ENCODE measurements at places on chromosomes 6 and 20. TPM values are rescaled to one million over a fixed set of nuclear protein-coding genes. Genes with fewer than 3 reads are reported as not detected.
A peak's percentile ranks its signal among the peaks of the same experiment; 100 is the strongest.

DNA sequence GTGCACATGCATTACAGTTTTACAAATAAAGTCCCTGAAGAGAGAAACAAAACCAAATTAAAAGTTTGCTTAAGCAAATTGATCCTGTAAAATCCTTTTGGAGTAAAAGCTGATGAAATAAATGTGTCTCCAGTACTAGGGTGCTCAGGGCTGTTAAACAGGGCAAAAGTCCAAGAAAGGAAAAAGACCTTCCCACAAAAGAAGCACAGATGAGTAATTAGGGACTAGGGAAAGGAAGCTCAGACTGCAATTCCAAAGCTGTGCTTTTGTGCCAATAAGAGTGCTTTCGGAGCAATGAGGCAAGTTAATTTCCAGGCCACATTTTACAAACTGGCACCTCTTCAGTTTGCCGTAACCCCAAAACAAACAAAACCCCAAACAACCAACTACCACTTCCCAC, 10.4 kb upstream of the RNF182 start:
- DNase-seq: no peak
- H3K4me3 ChIP-seq: peak overlapping the region; percentile 8
- no peak overlapping the region for H3K27ac ChIP-seq

GRCh38 chr6:64489763-64490162, 854.2 kb downstream of the PHF3 start:
- H3K4me3 ChIP-seq: no peak overlapping the region
- H3K36me3 ChIP-seq: no peaks in the 10 kb centered on the region
- H3K4me1 ChIP-seq: no peaks in the 10 kb centered on the region
- no peaks in the 10 kb centered on the region for H3K27me3 ChIP-seq
- no peak overlapping the region for H3K27ac ChIP-seq

ZFP57 gene
- total RNA-seq: 0.59 TPM

- H3K27me3 ChIP-seq: no peaks in the 10 kb centered on the region
- no peaks in the 10 kb centered on the region for H3K4me1 ChIP-seq
- H3K36me3 ChIP-seq: no peaks in the 10 kb centered on the region
- H3K27ac ChIP-seq: no peak overlapping the region
These were observed 73.4 kb downstream of the FUT9 start for GRCh38 chr6:96089173-96089572.

COX7A2 gene
- 109 TPM for total RNA-seq

VSX1 gene
- total RNA-seq: 0.16 TPM

RBM24 gene
- 1.3 TPM for total RNA-seq

TAAR2 gene
- total RNA-seq: not detected

GRCh38 chr6:101083533-101084175, 202.5 kb upstream of the ASCC3 start:
- peak overlapping the region; percentile 81 for H3K27ac ChIP-seq
- H3K4me1 ChIP-seq: peaks cover 45% of the 10 kb centered on the region
- no peaks in the 10 kb centered on the region for H3K27me3 ChIP-seq
- H3K36me3 ChIP-seq: no peaks in the 10 kb centered on the region
- peak; percentile 57 for DNase-seq
- H3K4me3 ChIP-seq: 0 out of 2 replicates have a peak overlapping the region, but pooled peaks have one; percentile 0

CST7 gene
- not detected for total RNA-seq

DNA sequence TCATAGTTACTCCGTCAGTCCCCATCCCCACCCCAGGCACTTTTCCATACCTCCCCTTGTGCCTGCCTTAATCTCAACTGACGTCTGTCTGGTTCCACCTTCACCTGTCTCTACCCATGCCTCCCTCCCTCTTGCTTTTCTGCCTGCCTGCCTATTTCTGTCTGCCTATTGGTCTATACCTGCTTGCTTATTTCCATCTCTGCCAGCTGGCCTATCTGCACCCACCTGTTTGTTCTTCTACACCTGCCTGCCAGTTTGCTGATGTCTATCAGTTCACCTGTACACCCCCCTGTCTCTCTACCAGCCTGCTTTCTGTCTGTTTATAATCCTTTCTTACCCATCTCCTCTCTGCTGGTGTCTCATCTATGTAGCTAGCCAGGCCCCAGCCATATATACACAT, 87.5 kb downstream of the RALGAPA2 start:
- no peak for DNase-seq
- no peaks in the 10 kb centered on the region for H3K27me3 ChIP-seq
- H3K27ac ChIP-seq: no peak overlapping the region
- no peak overlapping the region for H3K4me3 ChIP-seq
- no peaks in the 10 kb centered on the region for H3K4me1 ChIP-seq

GRCh38 chr6:23608931-23609435, 517.0 kb upstream of the NRSN1 start:
- DNase-seq: no peak
- H3K27me3 ChIP-seq: no peaks in the 10 kb centered on the region
- H3K27ac ChIP-seq: no peak overlapping the region
- no peaks in the 10 kb centered on the region for H3K36me3 ChIP-seq
- no peaks in the 10 kb centered on the region for H3K4me1 ChIP-seq

GHRH gene
- total RNA-seq: not detected

DNA sequence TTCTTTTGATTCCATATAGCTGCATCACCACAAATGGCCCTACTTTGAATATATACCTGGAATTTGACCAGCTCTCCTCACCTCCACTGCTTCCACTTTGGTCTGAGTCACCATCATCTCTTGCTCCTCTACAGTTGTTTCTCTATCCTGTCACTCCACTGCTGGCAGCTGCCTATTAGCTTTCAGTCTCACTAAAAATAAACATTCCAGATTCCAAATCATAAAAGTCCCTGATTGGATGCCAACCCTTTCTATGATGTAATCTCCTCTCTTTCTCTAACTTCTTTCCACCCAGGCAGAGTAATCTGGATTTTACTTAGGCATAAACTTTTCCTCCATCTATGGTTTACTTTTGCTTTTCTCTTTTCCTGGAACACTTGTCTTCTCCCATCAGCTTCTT, 49.1 kb downstream of the RFPL4B start:
- no peaks in the 10 kb centered on the region for H3K36me3 ChIP-seq
- H3K27ac ChIP-seq: no peak overlapping the region
- DNase-seq: no peak
- H3K4me3 ChIP-seq: no peak overlapping the region
- H3K4me1 ChIP-seq: no peaks in the 10 kb centered on the region
- no peaks in the 10 kb centered on the region for H3K27me3 ChIP-seq

GRCh38 chr20:944774-945410, 28.8 kb upstream of the ANGPT4 start:
- DNase-seq: peak; percentile 46
- H3K27ac ChIP-seq: no peak overlapping the region

CPNE5 gene
- total RNA-seq: 0.12 TPM

- no peak overlapping the region for H3K4me3 ChIP-seq
- no peak overlapping the region for H3K27ac ChIP-seq
- no peaks in the 10 kb centered on the region for H3K27me3 ChIP-seq
- no peaks in the 10 kb centered on the region for H3K4me1 ChIP-seq
- no peaks in the 10 kb centered on the region for H3K36me3 ChIP-seq
These were observed 294.3 kb upstream of the MAN1A1 start for GRCh38 chr6:119643876-119644275.

DNA sequence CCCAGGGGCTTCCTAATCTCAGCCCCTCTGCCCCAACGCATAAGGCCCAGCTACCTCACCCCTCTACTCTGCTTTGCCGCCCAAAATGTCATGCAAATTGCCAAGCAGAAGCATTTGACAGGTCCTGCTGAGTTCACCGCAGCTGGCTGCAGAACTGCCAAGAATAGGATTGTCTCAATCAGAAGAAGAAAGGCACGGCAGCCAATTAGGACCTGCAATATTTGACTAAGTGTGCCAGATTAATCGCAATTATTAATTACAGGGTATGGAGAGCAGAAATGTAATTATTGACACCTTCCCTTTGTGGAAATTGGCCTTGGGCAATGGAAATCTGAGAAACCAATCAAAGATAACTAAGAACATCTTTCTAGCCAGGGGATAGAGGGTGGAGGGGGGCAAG, 318.6 kb downstream of the LRFN2 start:
- 0 out of 2 replicates have a peak, but pooled peaks cover 8% of the 10 kb centered on the region for H3K4me1 ChIP-seq
- DNase-seq: no peak
- H3K4me3 ChIP-seq: no peak overlapping the region
- no peaks in the 10 kb centered on the region for H3K36me3 ChIP-seq
- H3K27ac ChIP-seq: no peak overlapping the region
- H3K27me3 ChIP-seq: no peaks in the 10 kb centered on the region

- peak within 1 kb of the TSS; percentile 95 for H3K4me3 ChIP-seq
- peaks cover 46% of the 10 kb centered on the region for H3K4me1 ChIP-seq
- no peak within 1 kb of the TSS for H3K27ac ChIP-seq
- peak; percentile 85 for DNase-seq
- no peaks in the 10 kb centered on the region for H3K36me3 ChIP-seq
These were observed at the start of gene TFAP2C for GRCh38 chr20:56628873-56629463. Gene TFAP2C (plus strand): TSS chr20:56629306. CDS start chr20:56629545, 239 bp downstream.

AURKA gene
- 96.9 TPM for total RNA-seq

- H3K27ac ChIP-seq: no peak overlapping the region
- H3K4me1 ChIP-seq: peaks cover 10% of the 10 kb centered on the region
- H3K27me3 ChIP-seq: no peaks in the 10 kb centered on the region
These were observed 630 bp downstream of the PPP2R5D start for GRCh38 chr6:42984924-42985475.

GRCh38 chr6:118903138-118903537, 9.2 kb downstream of the ASF1A start:
- no peak overlapping the region for H3K4me3 ChIP-seq
- H3K27me3 ChIP-seq: no peaks in the 10 kb centered on the region
- peaks cover 32% of the 10 kb centered on the region for H3K36me3 ChIP-seq
- DNase-seq: no peak

DNA sequence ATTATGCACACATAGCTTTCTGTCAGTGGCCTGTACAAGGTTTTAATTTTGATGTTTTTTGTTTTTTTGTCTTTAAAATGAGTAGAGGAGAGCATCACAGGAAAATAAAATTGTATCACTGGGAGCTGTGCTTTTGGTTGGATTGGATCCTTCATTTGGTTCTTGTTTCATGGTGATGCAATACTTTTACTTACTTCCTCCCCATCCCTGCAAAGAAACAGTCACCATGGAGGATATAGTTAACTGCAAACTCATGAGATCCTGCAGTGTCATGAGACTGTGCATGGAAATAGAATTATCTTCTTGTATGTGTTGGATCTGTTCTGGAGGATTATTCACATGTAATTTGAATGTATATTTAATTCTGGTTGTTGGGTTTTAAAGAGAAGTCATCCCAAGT, 122.3 kb downstream of the JARID2 start:
- no peak overlapping the region for H3K4me3 ChIP-seq
- no peaks in the 10 kb centered on the region for H3K36me3 ChIP-seq
- peaks cover 96% of the 10 kb centered on the region for H3K4me1 ChIP-seq
- DNase-seq: no peak

DNA sequence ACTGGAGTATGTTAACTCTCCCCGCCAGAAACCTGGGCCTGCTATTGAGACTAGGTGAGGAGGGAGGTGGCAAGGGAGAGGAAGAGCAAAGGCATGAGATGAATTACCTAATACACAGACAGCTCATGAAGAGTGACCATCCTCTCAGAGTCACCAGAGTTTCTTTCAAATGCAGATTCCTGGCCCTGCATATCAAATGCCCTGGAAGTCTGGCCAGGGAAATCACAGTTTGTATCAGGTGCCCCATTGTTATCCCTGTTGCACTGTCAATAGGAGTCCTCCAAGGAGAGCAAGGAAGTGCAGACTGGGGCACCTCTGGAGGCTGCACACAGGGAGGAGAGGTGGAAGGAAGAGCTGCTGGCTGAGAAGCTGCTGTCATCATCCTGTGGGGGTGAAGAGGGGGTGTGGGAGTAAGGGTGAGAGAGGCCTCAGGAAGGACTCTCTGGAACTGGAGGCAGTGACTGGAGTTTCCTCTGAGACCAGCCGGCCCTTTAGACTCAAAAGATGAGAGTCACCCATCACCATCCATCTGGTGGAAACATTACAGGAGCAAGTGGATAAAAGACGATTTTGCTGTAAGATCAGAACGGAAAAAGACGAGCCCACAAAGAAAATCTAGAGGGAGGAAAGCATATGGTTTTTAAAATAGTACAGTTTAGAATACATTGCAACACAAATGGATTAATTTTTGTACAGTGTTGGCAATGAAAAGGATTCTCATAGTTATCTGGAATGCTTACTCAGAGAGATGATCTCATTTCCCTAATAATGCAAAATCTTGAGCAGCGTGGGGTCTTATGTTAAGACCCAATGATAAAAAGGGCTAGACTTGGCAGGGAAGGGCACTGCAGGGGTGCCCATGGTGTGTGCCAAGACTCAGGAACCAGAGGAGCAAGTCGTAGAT, 268.1 kb downstream of the UST start:
- peak overlapping the region; percentile 89 for H3K27ac ChIP-seq
- 0 out of 2 replicates have a peak, but pooled peaks cover 5% of the 10 kb centered on the region for H3K36me3 ChIP-seq
- H3K27me3 ChIP-seq: no peaks in the 10 kb centered on the region
- DNase-seq: peak; percentile 95

GRCh38 chr20:45857882-45858216, 435 bp downstream of the ZSWIM3 start:
- peaks cover 37% of the 10 kb centered on the region for H3K4me1 ChIP-seq
- peak overlapping the region; percentile 78 for H3K27ac ChIP-seq
- H3K27me3 ChIP-seq: no peaks in the 10 kb centered on the region
- H3K4me3 ChIP-seq: peak overlapping the region; percentile 63
- 0 out of 2 replicates have a peak, but pooled peaks cover 3% of the 10 kb centered on the region for H3K36me3 ChIP-seq

DNA sequence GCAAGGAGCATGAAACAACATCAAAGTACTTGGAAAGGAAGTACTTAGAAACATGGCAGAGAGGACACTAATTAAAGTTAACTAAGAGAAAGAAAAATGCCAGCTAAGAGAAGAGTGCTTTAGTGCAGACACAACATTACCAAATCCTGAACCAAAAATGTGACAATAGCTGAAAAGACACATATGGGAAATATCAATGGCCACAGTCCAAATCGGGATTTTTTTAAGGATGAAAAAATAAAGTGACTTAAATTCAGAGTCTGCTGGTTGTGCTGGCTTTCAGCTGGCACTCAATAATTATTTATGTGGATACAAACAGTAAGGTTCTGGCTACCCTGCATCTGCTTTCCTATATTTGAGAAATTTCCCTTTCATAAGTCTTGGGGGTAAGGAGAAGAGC, 12.6 kb upstream of the DST start:
- H3K36me3 ChIP-seq: no peaks in the 10 kb centered on the region
- no peak overlapping the region for H3K4me3 ChIP-seq
- no peaks in the 10 kb centered on the region for H3K27me3 ChIP-seq
- peaks cover 19% of the 10 kb centered on the region for H3K4me1 ChIP-seq
- no peak for DNase-seq
- no peak overlapping the region for H3K27ac ChIP-seq

DNA sequence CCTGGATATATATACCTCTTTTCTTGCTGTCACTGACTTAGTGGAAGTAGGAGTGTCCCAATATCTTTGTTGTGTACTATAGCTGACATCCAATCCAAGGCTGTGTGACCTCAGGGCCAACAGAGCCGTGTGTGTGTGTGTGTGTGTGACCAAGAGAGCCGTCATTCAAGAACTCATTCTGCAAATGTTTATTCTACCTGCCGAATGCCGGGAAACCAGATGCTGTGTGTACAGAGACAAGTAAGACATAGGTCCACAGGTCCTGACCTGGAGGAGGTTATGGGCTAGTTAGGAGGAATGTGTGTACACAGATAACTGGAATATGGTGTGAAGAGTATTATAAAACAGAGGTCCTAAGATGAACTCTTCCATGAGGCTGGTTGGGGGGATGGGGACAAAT, 190.0 kb downstream of the DHX35 start:
- peaks cover under 1% of the 10 kb centered on the region for H3K4me1 ChIP-seq
- no peak overlapping the region for H3K4me3 ChIP-seq
- H3K27me3 ChIP-seq: no peaks in the 10 kb centered on the region
- H3K27ac ChIP-seq: no peak overlapping the region
- no peak for DNase-seq
- H3K36me3 ChIP-seq: no peaks in the 10 kb centered on the region

SLC44A4 gene
- total RNA-seq: 3.7 TPM

PRRC2A gene
- total RNA-seq: 273 TPM
